ENCODE measurements at places on chromosomes 1 and 21. TPM values are rescaled to one million over a fixed set of nuclear protein-coding genes. Genes with fewer than 3 reads are reported as not detected.

The PDZK1IP1 gene
- 28.1 TPM for total RNA-seq

The HCRTR1 gene
- not detected for total RNA-seq

The STPG1 gene
- 12.8 TPM for total RNA-seq

DNA sequence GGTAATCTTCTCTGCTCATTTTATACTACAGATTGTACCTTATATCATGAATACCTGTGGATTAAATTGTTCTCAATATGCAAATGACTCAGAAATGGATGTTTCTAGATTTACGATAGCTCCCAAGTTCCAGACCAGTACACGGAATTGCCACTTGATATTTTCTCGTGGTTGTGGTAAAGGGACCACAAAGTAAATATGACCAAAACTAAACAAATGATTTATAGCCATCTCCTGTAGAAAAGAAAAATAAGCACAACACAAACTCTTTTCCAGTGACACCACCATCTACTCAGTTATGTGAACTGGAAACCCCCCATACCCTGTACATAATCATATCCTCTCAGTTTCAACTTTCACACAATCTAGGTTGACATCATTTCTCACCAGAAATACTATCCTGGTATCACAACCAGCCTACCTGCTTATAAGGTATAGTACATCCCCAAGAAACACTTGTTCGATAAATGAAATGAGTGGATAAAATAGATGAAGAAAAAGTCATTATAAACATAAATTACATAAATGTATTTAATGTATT lies 172.3 kb downstream of the ADGRL4 start:
- no peak for DNase-seq

- DNase-seq: no peak
Measured at GRCh38 chr1:237972186-237972585, 81.5 kb upstream of the ZP4 start.

DNA sequence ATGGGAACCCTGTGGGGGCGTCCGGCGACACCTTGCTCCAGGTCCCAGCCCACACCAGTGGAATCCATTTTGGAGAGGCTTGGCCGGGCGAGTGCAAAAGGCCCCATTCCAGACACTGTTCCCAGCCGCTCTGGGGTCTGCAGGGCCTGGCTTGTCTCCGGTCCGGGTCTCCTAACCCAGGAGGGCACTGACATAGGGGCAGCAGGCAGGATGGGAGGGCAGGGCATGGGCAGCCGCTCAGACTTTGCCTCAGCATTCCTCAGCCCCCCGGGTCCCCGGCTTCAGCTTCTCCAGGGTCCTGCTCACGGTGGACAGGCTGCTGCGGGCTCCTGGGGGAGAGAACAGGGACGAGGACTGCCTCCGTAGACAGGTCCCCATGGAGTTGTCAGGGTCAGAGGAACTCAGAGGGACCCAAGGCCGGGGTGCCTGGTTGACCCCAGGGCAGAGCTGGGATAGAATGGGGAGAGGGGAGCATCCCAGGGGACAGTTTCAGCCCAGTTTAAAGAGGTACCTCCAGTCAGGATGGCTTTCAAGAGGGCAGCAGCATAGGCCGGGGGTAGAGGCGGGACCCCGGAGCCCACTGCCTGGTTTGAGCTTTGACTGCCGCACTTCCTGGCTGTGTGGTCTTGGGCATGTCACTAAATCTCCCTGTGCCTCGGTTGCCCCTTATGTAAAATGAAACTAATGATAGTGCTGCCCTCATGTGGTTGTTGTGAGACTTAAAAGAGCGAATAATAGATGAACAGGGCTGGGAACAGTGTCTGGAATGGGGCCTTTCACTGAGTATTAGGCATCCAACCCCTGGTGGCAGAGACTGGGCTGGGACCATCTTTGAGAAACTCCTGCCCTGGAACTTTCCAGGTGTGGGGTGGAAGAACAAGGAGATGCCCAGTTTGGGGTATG lies 3.7 kb downstream of the KNCN start:
- DNase-seq: no peak

Data from kidney epithelial cell (primary cell).